ENCODE measurements at places on chromosomes 5 and 9. TPM values are rescaled to one million over a fixed set of nuclear protein-coding genes. Genes with fewer than 3 reads are reported as not detected.

- no peak for DNase-seq
Observed at GRCh38 chr9:37976714-37977477, 73.0 kb upstream of the SLC25A51 start.

DNA sequence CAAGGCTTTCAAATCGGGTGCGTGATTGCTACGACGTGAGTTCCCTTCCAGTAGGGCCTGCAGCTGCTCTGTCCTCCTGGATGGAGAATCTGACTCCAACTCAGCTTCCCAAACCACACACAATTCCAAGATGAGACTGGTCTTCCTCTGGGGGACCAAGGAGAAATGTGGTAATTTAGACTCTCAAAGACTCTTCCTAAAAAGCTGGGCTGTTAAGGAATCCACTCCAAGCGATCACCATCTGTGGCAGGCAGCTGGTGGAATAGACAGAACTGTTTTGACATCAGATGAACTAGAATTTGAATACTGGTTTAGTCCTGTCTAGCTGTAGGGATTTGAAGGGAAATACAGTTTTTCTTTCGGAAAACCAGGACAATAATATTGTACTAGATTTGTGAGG is 130.7 kb upstream of the KLF4 start:
- DNase-seq: no peak

- no peak for DNase-seq
Observed at GRCh38 chr5:139649082-139649991, 1.2 kb downstream of the CXXC5 start.

DNA sequence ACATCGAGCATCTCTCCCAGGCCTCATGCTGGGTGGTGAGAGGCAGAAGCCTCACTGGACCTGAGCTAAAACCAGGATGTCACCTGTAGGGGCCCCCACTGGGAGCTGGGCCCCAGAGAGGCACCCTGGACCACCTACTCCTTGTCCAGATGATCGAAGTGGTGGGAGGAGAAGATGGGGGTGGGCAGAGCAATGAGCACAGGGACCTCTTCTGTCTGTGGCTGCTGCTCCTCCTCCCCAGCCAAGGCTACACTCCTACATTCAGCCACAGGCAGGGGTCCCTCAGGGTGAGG is 227.5 kb downstream of the CACNA1B start:
- no peak for DNase-seq

DNA sequence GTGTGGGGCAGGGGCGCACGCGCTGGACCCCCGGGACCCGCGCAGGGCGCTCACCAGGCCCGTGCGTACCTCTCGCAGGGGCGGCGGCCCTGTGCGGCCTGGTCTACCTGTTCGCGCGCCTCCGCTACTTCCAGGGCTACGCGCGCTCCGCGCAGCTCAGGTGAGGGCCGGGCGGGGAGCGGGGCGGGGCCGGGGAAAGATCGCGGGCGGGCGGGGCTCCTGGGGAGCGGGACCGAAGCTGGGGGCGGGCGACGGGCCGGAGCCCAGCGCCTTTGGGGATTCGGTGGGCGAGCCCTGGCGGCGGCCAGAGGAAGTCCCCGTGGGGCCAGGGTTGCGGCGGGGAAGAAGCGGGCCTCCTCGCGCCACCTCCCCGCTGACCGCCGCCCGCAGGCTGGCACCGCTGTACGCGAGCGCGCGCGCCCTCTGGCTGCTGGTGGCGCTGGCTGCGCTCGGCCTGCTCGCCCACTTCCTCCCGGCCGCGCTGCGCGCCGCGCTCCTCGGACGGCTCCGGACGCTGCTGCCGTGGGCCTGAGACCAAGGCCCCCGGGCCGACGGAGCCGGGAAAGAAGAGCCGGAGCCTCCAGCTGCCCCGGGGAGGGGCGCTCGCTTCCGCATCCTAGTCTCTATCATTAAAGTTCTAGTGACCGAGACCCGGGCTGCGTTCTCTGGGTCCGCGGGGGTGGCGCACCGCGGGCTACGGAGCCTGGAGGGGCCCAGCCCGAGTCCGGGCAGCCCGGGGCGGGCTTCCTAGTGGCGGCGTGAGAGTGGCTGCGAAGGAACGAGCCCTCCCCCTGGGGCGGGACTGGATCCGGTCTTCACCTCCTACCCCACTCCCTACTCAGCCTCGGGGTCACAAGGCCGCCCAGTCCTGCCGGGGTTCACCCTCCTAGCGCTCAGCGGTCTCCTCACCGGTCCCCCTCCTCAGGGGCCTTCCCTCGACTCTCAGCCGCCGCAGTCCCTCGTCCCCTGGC is 2.4 kb downstream of the LTC4S start:
- peak; percentile 88 for DNase-seq

- DNase-seq: no peak
Observed at GRCh38 chr5:157150995-157151394, 8.3 kb upstream of the MED7 start.

GRCh38 chr9:76463211-76463610 is 4.2 kb downstream of the GCNT1 start:
- no peak for DNase-seq

GRCh38 chr5:116076496-116076895 is 8.3 kb upstream of the COMMD10 start:
- no peak for DNase-seq

DNA sequence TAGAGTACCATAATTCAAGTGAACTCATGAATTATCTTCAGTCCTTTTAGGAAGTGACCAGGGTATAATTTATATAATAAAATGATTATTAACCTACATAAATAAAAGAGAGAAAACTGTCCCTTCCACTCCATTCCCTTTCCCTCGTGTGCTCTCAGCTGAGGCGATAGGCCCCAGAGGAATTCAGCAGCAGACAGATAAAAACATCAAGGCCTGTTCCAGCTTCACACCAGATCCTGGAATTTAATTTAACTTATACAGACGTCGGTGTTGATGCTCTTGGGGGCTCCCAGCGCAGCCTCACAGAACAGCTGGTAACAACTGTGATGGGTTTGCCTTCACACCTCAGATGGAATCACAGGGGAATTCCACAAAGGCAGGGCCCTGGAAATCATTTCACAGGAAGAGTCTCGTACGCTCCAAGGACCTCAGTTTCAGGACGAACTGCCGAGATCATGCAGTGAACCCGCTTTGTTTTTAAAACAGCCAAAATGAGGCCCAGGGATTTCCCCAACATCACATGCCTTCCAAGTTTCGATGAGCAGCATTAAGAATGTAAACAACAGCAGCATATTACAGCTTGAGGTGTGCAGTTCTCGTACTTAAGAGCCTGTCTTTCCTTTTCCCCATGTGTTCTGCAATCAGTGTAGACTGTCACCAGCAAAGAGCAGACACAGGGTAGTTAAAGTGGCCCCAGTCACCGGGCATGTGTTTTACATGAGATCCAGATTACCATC is 73.6 kb upstream of the ALDH1B1 start:
- DNase-seq: peak; percentile 23

DNA sequence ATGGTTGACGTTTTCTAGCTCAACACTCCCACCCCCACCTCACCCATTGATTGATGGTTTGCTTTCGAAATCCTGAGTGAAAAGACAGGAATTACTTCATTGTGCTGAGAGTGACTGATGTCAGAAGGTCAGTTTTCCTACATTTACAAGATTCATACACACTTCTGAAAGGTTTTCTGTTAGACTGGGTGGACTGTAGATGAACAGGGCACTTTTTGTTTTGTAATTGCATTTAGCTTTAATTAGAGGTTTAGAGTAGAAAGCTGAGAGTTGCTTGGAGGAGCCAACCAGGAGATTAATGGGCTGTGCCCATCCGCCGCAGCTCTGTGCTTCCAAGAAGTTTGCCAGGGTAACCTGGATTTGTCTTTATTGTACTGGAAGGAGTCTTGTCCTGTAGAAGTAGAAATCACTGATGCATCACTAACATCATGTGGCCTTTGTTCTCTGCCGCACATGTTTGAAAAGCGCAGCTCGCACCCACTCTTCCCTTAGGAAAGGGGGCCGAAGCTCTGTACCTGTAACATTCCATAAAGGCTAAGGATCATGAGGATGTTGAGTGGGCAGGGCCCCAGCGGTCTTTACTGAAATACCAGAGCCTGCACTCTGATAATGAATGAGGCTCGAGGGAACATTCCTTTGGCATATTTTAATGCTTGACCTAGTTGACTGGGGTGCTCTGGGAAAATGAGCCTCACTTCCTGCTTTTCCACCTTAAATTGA is 267.6 kb upstream of the DMRT1 start:
- DNase-seq: no peak

DNA sequence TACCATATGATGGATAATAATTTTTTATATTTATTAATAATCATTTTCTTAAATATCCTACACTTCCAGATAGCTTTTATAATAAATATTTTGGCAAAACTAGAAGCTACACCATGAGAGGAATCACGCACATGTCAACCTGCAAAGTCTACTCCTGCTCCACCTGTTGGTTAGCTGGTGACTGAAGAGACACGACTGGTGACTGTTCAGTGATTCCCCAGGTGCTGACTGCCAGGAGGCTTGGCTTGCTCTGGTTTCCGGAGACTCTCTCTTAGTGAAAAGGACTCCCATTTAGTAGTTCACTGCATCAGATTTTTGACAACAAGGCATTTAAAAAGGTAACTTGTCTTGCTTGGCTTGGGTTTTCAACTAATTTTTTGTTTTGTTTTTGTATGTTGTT is 20.9 kb downstream of the GZMA start:
- DNase-seq: no peak

GRCh38 chr5:180803181-180804128 is 849 bp upstream of the MGAT1 start:
- DNase-seq: peak; percentile 54

GRCh38 chr5:123512611-123513461 is 859 bp downstream of the CSNK1G3 start:
- DNase-seq: peak; percentile 67

- DNase-seq: no peak
Observed at GRCh38 chr9:3398232-3398648, 127.6 kb downstream of the RFX3 start.

GRCh38 chr5:79736528-79737514 is 47.2 kb downstream of the CMYA5 start:
- DNase-seq: no peak

GRCh38 chr9:68584189-68585033 is 43.7 kb upstream of the TMEM252 start:
- DNase-seq: peak; percentile 62

DNA sequence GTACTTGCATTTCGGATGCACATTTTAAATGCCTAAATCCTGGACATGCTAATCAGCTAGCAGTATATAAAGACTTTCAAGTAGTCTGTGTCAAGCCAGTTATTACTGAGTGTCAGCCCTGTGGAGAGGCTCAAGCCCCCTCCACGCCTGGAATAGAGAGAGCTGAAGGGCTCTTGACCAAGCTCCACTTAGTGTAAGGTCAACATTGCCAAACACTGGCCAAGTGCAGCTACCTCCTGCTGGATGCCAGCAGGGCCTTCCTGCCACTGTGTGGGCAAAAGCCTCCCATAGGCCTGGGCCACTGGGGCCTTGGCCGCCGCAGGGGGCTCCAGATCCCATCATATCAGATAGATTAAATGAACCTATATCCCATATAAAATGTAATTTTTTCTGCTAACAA is 239.4 kb upstream of the PANK3 start:
- no peak for DNase-seq

DNA sequence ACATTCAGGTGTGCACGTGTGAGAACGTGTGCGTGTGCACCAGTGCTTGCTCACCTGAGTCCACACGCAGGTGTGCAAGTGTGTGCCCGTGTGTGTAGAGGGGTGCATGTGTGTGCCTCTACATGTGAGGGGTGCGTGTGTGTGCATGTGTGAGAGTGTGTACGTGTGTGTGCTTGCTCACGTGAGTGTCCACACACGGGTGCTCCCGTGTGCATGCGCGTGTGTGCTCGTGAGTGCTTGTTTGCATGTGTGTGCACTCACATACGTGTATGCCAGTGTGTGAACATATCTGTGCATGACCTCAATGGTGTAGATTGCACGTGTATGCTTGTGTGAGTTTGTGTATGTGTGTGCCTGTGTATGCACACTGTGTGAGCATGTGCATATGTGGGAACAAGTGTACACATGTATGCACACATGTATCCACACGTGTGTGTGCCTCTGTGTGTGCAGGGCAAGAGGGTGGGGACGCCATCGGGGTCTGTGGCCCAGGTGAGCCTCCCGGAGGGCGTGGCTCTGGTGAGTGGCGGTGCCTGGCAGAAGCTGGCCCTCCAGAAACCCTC is 40.6 kb upstream of the NOTCH1 start:
- no peak for DNase-seq

DNA sequence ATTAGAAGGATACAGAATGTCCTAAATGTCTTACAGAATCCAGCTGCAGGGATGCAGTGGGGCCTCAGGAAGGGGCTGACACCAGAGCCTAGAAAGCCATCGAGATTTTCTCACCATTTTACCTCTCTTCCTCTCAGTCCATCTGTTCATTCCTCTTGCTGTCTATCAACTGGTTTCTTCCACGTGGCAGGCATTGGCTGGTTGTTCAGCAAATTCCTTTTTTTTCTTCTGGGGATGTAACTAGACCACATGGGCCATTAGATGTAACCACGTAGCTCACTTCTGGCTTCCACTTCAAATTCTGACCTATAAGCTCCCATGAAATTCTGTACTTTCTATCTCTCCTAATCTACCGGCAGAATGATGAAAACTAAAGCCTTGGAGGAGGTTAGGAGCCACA is 93.6 kb upstream of the MTAP start:
- DNase-seq: no peak

DNA sequence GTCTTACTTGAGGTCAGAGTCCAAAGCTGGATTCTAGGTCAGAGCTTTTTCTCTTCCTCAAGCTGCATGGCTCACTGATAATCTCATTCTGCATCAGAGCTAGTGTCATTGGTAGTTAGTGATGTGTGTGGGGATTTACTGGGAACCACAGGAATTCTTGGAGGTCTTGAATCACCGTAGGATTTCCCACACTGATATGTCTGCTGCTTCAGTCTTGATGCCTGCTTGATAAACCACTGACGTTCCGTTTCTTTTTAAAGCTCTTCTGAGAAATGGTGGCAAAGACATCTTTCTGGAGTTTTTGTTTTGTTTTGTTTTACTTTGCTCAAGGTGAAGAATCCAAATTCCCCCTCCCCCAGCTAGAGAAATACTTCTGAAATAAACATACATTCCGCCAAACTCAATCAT is 1.2 kb upstream of the GARIN3 start:
- no peak for DNase-seq

DNA sequence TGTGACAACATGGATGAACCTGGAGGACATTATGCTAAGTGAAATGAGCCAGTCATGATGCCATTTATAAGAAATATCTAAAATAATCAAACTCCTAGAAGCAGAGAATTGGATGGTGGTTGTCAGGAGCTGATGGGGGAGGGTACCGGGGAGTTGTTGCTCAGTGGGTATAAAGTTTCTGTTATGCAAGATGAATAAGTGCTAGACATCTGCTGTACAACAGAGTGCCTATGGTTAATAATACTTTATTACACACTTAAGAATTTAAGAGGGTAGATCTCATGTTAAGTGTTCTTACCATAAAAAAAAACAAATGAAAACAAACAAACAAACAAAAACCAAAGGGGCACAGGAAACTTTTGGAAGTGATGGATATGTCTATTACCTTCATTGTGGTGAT is 13.0 kb upstream of the CCDC69 start:
- DNase-seq: no peak

The ICE1 gene
- total RNA-seq: 22.7 TPM

The BTNL9 gene
- total RNA-seq: 16.9 TPM

The ANKRD34B gene
- total RNA-seq: not detected

The AHRR gene
- 2.0 TPM for total RNA-seq

The PHF24 gene
- total RNA-seq: 0.71 TPM

The NUTM2G gene
- total RNA-seq: not detected

The PCDHA4 gene
- 0.80 TPM for total RNA-seq

The CD274 gene
- total RNA-seq: 2.0 TPM

All from ovary (tissue), 10 donors.